ENCODE measurements at places on chromosomes 1 and 21.

GRCh38 chr1:170407138-170407537 is 124.8 kb upstream of the GORAB start:
- DNase-seq, result no peak

- no peak for DNase-seq
These were observed 160.5 kb upstream of the PDE4B start for GRCh38 chr1:65632235-65632634.

GRCh38 chr1:21702780-21703179 is 33.6 kb upstream of the RAP1GAP start:
- no peak for DNase-seq

DNA sequence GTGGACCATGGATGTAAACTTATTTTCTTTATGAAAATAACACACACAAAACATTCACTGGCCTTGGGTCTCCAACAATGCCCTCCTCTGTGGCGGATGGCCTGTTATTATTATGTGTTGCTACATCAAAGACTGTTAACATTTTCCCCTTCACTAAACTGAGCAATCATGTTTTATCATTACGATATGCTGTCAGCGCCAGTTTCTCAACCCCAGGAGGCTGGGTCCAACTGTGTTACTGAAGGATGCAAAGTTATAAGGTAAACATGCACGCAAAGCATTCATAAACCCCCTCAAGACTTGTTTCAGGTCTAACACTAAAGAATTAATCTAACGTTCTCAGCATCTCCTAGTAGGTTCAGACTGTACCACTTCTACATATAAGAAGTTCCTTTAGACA is 6.0 kb upstream of the DUSP10 start:
- no peak for DNase-seq

DNA sequence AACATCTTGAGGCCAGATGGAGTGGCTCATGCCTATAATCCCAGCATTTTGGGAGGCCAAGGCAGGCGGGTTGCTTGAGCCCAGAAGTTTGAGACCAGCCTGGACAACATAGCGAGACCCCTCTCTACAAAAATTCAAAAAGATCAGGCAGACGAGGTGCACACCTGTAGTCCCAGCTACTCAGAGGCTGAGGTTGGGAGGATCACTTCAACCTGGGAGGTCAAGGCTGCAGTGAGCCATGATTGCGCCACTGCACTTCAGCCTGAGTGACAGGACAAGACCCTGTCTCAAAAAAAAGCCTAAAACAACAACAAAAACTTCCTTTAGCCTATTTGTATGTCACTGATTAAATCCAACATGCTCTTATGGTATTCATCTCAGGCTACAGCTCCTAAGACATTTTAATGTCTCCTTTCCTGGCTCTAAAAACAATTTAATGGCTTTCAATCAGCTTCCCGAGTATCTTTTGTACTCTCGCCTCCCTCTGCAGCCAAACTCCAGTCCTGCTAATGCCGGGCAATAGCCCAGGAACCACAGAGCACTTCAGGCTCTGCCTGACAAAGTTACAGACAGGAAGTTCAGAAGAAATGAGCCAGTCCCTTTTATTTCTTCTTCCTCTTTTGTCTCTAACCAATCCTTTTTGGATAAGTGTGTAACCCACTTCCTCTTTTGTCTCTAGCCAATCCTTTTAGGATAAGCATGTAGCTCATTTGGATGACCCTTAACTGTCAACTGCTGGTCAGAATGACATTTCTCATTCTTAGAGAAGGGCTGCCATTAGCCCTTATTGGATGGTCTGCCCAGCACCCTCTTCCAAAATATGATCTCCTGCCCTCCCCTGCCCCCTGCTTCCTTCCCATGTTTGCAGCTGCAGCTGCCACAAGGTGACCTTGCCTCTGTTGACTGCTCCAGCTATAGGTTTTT is 6.6 kb upstream of the DOP1B start:
- DNase-seq, result no peak

DNA sequence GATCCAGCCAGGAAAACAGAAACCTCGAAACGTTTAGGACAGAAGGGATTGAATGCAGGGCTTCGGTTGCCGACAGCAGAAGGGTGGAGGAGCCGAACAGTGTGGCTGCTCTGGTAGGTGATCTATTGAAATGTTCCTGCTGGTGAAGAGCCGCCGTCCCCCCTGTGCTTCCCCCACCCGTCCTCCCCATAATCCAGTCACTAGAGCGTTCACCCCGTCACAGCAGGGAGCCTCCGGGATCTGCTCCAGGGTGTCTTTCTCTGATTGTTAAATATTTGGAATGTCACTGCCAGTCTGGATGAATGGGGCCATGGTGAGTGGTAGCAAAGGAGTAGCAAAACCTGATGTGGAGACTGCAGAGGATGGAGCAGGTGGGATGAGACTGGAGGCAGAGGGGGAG is 255.1 kb upstream of the CSF3R start:
- DNase-seq, result no peak

DNA sequence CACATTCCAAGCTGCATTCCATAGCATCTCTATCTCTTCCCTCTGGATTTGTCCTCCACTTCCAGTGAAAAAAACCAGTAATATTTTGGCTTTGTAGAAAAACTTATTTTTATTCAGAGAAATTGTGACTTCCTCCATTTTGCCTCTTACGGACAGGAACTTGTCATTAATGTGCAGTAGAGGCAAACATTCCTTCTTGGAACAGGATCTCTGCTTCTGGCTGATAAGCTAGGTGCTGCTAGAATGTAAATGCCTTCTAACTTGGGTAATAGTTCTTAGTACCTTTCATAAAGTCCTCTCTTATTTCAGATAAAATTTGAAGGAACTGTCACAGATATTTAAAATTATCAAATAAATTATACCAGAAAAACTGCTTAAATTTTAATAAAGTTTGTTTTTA is 707.8 kb downstream of the USP25 start:
- no peak for DNase-seq

- DNase-seq, result no peak
These were observed 38.4 kb upstream of the CDC42BPA start for GRCh38 chr1:227356620-227357146.

- no peak for DNase-seq
These were observed 16.7 kb downstream of the COL8A2 start for GRCh38 chr1:36108314-36108713.

DNA sequence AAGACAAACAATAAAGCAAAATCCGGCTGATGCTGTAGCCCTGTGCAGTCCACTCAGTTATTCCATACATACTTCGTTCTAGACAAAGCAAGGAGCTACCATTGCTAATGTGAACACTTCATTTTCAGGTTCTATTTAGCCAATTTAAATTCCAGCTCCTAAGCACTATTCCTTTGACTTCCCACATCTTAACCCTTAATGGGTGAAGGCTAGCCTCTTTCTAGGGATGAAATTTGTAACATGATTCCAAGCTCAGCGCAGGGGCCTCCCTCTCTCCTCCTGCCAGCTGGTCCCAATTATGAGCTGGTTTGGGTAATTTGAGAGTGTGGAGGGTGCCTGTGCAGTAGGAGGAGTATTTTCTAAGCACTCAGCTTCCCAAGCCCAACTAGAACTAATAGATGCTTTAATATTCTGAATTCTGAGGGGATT is 53.9 kb upstream of the PTGFRN start:
- DNase-seq, result no peak

DNA sequence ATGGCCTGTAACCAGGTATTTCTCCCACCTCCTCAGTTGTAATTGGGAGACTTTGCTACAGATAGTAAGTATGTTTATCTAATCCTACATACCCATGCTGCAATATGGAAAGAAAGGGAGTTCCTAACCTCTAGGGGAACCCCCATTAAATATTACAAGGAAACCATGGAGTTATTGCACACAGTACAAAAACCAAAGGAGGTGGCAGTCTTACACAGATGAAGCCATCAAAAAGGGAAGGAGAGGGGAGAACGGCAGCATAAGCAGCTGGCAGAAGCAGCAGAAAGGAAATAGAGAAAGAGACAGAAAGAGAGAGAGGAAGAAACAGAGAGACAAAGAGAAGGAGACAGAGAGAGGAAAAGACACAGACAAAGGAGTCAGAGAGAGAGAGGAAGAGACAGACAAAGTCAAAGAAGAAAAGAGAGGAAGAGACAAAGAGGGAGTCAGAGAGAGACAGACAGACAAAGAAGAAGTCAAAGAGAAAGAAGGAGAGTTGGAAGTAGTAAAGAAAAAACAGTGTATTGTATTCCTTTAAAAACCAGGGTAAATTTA is 142.9 kb downstream of the FASLG start:
- DNase-seq, result no peak

DNA sequence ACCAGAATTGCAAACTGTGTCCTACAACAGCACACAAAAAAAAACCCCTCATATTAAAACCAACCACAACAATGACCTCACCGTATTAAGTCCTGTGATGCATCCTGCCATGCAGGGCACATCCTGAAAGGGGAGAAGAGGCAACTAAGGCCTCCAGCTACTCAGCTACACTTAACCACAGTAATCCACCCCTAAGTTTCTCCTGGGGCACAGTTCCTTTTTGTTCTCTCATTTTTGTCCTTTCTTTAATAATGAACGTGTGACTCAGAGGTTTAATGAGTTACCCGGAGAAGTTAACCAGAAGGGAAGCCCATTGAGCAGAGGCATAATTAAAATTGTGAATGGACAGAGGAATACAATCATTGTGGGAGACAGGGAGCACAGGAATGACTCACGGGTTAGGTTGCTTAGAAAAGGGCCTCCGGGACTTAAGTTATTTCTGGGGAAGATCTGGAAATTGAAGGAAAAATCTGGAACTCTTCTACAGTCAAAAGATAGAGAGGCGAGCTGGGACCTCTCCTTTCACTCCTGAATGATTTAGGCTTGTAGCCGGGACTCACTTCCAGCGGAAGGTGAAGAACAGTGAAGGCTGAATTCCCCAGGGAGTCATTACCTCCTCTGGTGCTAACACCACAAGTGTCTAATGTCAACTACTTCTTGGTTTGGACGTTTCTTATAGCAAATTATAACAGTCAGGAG is 36.9 kb upstream of the HIVEP3 start:
- DNase-seq, result peak; percentile 9

GRCh38 chr1:42114229-42114628 is 39.0 kb upstream of the GUCA2B start:
- DNase-seq, result no peak

DNA sequence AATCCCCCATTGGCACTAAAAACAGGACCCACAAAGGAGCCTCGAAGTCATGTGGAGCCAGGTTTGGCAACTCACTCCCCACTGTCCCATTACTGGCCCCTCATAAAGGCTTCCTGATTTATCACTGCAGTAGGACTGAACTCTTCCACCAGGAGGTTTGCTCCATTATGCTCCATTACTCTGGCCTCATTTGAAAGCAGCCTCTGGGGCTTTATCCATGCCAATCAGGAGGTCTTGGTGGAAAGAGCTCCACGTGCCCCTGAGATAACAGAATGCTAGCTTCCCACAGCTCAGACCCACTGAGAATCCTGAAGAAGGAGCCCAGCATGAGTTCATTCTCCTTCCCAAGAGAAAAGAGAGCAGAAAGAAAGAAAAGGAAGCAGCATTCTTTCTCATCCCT is 76.4 kb downstream of the HIVEP3 start:
- no peak for DNase-seq

DNA sequence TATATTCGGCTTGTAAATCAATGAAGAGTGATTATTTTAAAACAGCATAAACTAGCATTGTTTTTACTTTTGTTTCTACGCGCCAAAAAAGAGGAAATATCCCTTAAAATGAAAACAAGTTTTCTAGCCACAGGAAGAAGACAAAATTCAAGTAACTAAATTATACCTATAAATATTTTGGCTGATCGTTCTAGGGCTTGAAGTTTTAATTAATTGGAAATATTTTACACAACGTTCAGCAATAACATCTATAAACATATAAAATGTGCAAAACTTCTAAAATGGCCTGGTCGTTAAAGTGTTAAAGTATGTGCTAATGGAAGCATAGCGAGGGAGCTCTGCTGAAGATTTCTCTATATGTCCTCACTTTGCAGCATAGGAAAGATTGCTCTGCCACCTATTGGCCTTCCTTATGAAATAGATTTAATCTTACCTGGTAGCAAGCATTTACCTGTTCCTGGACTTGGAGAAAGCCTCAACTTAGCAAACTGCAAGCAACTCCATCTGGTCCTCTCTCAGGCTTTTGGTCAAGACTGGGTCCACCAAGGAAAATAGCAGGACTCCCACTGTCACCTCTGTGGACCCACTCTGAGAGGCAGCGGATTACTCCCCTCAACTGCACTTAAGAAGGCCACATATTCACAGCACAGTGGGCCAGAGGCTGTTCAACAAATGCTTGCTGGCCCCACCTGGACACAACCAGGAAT is 351.3 kb upstream of the RUNX1 start:
- peak; percentile 8 for DNase-seq

DNA sequence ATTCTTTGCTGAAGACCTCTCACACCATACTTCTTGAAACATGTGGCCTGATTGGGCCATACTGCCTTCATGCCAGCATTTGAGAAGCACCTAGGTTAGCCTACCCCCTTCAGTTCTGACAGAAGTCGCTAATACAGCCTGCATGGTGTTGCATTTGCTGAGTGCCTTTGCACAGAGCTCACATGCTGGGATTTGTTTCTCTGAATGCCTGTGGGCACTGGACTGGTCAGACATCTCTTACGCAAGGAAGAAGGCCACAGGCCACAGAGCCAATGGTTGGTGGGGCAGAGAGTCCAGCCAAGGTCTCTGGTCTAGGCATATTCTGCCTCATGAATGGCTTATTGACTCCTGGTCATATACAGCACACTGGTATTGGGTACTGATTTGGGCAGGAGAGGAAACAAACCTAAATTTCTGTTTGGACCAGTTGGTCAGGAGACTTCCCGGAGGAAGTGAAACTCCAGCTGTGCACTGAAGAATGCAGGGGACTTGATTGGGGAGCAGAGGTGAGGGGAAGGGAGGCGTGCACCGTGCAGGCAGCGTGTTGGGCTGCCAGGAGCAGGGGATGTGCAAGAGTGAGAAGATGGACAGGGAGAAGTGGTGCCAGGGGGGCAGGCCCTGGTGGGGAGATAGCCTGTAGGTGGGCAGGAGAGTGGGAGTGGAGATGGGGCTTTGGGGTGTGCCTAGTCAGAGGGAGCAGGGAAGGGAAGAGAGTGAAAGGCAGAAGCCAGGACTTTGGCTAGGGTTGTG is 18.1 kb downstream of the URB2 start:
- no peak for DNase-seq

GRCh38 chr1:39531526-39531925 is 40.1 kb downstream of the BMP8A start:
- no peak for DNase-seq

Measured in endothelial cell (in vitro differentiated cells).